SK-N-MC (cell line): ENCODE measurements at places on chromosomes 1 and 21.

GRCh38 chr1:229217716-229218115, 53.2 kb upstream of the RAB4A start:
- DNase-seq: no peak

- DNase-seq: no peak
Measured at GRCh38 chr21:40753756-40754155, 93.2 kb downstream of the DSCAM start.

DNA sequence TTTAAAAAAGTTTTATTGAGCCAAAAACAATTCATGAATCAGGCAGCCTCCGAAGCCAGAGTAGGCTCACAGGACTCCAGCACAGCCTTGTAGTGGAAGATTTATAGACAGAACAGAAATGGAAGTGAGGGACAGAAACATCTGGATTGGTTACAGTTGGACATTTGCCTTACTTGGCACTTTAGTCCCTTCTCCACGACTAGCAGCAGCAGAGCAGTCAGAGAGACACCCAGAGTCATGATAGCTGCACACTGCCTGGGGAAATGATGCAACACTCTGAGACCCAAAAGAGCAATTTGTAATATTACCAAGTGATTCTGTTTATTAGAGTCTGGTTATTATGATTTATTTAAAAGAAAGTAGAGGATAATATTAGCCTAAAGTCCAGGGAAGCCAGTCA, 72.2 kb upstream of the KRTAP11-1 start:
- DNase-seq: no peak

- DNase-seq: no peak
Measured at GRCh38 chr1:46532498-46533178, 18.8 kb downstream of the KNCN start.

- DNase-seq: no peak
Measured at GRCh38 chr1:17233675-17234320, 15.1 kb upstream of the PADI3 start.

DNA sequence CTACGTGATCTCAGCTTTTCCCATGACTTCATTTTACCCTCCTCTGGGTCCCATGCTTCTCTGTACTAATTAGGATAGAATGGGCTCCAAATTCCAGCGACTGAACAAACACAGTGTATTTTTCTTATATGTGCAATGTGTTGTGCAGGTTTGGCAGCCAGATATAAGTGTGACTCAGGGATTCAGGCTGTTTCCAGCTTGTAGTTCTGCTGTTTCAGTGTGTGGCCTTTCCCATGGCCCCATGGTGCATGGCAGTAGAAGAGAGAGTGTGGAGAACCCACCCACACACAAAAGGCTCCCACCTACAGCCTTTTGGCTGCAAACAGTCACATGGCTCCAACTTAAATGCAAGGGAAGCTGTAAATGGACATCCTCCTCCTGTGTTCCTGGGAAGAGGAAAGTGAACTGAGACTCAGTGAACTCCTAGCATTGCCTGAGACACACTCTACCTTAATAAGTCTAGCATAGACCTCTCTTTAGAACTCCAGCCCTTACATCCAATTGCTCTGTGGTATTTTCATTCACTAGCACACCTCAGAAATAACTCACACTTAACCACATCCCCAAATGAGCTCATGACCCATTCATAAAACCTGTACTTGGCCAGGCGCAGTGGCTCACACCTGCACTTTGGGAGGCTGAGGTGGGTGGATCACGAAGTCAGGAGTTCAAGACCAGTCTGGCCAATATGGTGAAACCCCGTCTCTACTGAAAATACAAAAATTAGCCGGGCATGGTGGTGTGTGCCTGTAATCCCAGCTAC, 58.7 kb downstream of the KIAA0040 start:
- no peak for DNase-seq

DNA sequence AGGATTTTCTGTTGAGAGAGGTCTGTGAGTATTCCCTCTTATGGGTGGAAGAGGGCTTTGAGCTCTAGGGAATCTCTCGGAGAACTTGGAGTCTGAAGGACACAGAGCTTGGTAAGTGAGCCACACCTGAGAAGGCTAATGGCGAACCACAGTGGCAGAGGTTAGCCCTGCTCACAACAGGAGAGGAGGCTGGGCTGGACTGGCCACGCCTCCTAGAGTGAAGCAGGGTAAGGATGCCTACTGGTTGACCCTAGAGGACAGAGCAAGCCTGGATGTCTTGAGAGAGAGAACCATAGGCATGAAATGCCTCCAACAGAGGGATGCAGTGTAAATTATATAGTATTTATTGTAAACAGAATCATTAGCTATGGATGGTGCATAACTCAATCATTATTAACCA, 232.6 kb downstream of the PCP4 start:
- DNase-seq: no peak

DNA sequence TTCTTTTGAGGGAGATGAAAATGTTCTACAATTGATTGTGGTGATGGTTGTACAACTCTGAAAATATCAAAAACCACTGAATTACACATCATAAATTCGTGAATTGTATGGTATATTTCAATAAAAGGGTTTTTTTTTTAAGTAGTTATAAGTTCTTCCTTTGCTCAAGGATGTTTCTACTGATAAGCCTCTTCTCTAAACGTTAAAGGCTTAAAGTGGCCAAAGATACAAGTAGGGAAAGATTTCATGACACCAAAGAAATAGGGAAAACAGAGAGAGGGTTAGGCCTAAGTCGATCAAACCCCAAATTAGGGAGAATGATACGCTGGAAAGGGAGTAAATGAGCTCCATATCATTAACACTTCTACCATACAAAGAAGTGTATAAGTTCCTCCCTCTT, 4.1 kb downstream of the KDM5B start:
- DNase-seq: no peak

DNA sequence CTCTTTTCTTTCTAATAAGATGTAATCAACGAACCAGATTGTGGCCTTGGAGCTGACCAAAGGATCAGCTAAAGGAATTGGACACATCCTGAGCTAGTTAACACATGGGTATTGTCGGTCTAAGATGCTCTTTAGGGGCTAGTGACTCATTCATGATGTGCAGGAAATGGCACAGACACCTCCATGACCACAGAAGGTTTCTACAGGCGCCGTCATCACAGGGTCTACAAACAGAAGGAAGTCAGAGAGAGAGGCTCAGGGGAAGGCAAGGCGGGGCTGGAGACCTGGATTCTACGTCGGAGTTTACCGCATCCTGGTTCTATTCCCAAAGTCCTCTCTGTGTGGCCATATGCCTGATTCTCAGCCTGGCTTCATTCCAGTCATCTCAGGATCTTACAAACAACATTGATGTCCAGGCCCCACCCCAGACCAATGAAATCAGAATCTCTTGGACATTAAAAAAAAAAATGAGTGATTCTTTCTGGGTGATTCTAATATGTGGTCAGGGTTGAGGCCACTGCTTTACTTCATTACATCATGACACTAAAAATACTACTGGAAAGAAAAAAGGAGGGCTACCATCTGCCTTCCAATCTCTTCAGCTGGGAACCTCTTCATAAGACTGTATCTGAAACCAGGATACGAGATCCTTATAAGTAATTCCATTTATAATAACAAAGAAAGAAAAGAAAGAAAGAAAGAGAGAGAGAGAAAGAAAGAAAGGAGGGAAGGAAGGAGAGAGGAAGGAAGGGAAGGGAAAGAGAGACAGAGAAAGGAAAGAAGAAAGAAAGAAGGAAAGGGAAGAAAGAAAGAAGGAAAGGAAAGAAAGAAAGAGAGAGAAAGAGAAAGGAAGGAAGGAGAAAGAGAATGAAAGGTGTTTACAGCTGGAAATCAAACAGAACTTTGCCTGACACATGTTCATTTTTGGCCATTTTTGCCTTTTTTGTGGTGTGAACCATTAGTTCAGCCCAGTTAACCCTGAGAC, 11.6 kb upstream of the KCNJ15 start:
- no peak for DNase-seq

- no peak for DNase-seq
Measured at GRCh38 chr1:6554907-6555778, at the start of gene TAS1R1. Gene TAS1R1, plus strand, starts transcription at chr1:6555307. Its CDS starts 67 bp downstream, at chr1:6555374.
